ENCODE measurements at places on chromosomes 12 and 14.

GRCh38 chr14:37591941-37592481 is 3.0 kb downstream of the FOXA1 start:
- peaks cover 8% of the 10 kb centered on the region for H3K4me1 ChIP-seq
- peaks cover 73% of the 10 kb centered on the region for H3K27me3 ChIP-seq
- DNase-seq, result no peak
- H3K36me3 ChIP-seq, result peaks cover 4% of the 10 kb centered on the region
- H3K4me3 ChIP-seq, result no peak overlapping the region

GRCh38 chr14:35878272-35879150 is 52.4 kb downstream of the BRMS1L start:
- peak overlapping the region; percentile 21 for H3K27ac ChIP-seq
- H3K4me1 ChIP-seq, result peaks cover 2% of the 10 kb centered on the region
- no peak overlapping the region for H3K4me3 ChIP-seq

- DNase-seq, result no peak
- no peaks in the 10 kb centered on the region for H3K4me1 ChIP-seq
- H3K27me3 ChIP-seq, result no peaks in the 10 kb centered on the region
- H3K27ac ChIP-seq, result no peak overlapping the region
Measured at GRCh38 chr12:117484901-117485300, 123.5 kb upstream of the NOS1 start.

DNA sequence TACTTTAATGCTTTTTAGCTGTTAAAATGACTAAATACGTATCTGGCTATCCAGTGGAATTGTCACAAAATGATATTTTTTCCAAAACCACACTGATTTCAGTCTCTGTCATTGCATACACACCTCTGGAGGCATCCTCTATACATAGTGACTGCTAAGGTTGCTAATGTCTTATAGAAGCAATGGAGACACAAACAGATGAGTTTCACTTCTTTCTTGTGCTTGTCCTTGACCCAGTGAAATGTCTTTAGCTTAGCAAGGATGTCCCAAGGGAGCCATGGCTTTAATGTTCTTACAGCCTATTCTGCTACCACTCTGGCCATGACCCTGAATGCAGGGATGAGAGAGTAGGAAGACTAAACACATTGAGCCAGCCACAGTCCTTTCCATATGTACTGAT is 90.3 kb downstream of the TPH2 start:
- no peak overlapping the region for H3K27ac ChIP-seq
- no peak overlapping the region for H3K4me3 ChIP-seq
- H3K36me3 ChIP-seq, result no peaks in the 10 kb centered on the region
- no peak for DNase-seq
- H3K4me1 ChIP-seq, result no peaks in the 10 kb centered on the region

DNA sequence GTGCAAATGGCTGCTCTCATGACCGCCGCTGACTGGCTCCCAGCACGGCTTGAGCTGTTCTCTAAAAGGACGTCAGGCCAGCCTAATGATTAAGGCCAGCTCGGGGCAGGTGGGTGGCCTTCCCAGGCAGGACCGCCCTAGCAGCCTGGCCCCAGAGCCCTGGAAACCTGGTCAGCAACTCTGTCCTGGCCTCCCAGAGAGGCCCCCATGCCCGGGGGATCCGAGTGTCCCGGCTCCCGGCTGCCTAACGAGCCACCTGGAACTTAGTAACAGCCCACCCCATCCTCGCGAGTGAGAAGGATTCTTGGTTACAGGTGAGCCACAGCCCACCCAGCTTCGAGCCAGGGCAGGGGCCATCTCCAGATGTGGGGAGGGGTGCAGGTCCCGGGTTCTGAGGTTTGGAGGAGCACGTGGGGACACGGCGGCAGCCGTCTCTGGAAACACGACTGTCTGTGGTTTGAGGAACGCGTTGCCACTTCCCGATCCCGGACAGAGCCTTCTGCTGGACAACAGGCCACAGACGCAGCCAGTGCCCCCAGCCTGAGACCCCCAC is 73.8 kb upstream of the FBRSL1 start:
- no peaks in the 10 kb centered on the region for H3K36me3 ChIP-seq
- no peaks in the 10 kb centered on the region for H3K27me3 ChIP-seq
- no peak overlapping the region for H3K4me3 ChIP-seq

GRCh38 chr12:105585107-105585506 is 254.6 kb downstream of the C12orf75 start:
- no peak overlapping the region for H3K27ac ChIP-seq
- H3K4me3 ChIP-seq, result no peak overlapping the region
- no peak for DNase-seq
- no peaks in the 10 kb centered on the region for H3K4me1 ChIP-seq
- H3K36me3 ChIP-seq, result peaks cover 2% of the 10 kb centered on the region

DNA sequence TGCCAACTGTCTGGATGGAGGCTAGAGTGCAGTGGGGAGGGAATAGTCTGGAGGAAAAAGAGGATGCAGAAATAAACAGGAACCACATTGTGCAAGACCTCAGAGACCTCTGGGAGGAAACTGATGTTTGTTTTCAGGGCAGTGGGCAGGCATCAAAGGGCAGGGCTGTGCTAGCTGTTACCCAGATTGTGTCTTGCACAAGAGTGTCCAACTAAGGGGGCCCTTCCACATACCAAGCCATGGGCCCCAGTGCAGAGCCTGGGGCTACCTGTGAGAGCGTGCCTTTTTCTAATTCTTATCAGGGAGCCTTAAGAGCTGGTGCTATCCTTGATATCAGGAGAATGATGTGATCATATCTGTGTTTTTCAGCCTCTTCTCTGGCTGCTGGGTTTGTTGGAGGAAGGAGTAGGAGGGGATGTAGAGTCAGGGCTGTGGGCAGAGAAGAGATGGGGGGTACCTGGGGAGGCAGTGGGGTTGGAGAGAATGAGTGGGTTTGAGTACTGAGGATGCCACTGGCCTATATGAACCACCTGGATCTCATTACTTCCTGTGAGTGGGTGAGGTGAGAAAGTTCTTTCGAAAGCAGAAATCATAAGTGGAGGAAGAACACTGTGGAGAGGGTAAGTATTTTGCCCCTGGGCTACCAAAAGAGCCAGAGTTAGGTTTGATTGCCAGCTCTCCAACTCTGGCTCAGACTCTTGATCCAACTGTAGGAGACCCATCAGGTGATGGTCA is 259.2 kb upstream of the CRY1 start:
- H3K4me1 ChIP-seq, result peaks cover 36% of the 10 kb centered on the region
- no peaks in the 10 kb centered on the region for H3K27me3 ChIP-seq
- H3K4me3 ChIP-seq, result peak overlapping the region; percentile 71
- H3K27ac ChIP-seq, result peak overlapping the region; percentile 34
- peaks cover 3% of the 10 kb centered on the region for H3K36me3 ChIP-seq

GRCh38 chr14:29536886-29537511 is 390.6 kb downstream of the PRKD1 start:
- H3K27ac ChIP-seq, result no peak overlapping the region
- H3K27me3 ChIP-seq, result no peaks in the 10 kb centered on the region
- H3K4me3 ChIP-seq, result no peak overlapping the region
- H3K4me1 ChIP-seq, result no peaks in the 10 kb centered on the region
- DNase-seq, result no peak

GRCh38 chr14:54574528-54574927 is 7.6 kb downstream of the SAMD4A start:
- H3K4me1 ChIP-seq, result peaks cover 6% of the 10 kb centered on the region
- H3K27me3 ChIP-seq, result peaks cover 12% of the 10 kb centered on the region
- no peak overlapping the region for H3K27ac ChIP-seq
- H3K36me3 ChIP-seq, result no peaks in the 10 kb centered on the region
- no peak for DNase-seq
- no peak overlapping the region for H3K4me3 ChIP-seq

- H3K27ac ChIP-seq, result no peak overlapping the region
- H3K27me3 ChIP-seq, result peaks cover 39% of the 10 kb centered on the region
Measured at GRCh38 chr14:94376976-94377865, 11.2 kb downstream of the SERPINA1 start.

- no peak for DNase-seq
- no peaks in the 10 kb centered on the region for H3K4me1 ChIP-seq
- no peaks in the 10 kb centered on the region for H3K36me3 ChIP-seq
Measured at GRCh38 chr12:99769396-99769980, 121.9 kb downstream of the GARIN6 start.

GRCh38 chr12:105485921-105486320 is 155.4 kb downstream of the C12orf75 start:
- H3K27me3 ChIP-seq, result peaks cover 15% of the 10 kb centered on the region
- H3K4me1 ChIP-seq, result no peaks in the 10 kb centered on the region
- no peak overlapping the region for H3K4me3 ChIP-seq

DNA sequence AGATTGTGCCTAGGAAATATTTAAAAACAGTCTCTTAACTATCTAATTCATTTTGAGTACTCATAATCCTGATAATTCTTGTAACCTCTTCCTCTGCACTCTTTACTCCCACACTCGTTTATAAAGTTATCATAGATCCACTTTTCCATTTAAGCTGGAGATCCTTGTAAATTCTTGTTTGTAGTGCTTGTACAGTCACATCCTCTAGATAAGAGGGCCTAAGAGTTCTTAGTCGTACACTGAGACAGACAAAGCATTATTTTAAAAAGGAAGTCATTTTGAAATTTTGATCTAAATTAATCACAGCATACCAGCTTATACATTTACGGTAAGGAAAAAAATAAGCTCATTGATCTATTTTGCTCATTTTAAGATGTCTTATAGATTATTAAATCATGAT is 42.5 kb downstream of the LMO3 start:
- no peak for DNase-seq
- no peaks in the 10 kb centered on the region for H3K4me1 ChIP-seq
- H3K4me3 ChIP-seq, result no peak overlapping the region
- H3K27ac ChIP-seq, result no peak overlapping the region
- H3K36me3 ChIP-seq, result no peaks in the 10 kb centered on the region

- H3K4me1 ChIP-seq, result no peaks in the 10 kb centered on the region
- no peak overlapping the region for H3K4me3 ChIP-seq
- no peak overlapping the region for H3K27ac ChIP-seq
- no peak for DNase-seq
- H3K27me3 ChIP-seq, result no peaks in the 10 kb centered on the region
Measured at GRCh38 chr12:105013892-105014291, 27.8 kb downstream of the NOPCHAP1 start.

GRCh38 chr12:112349431-112349830 is 32.8 kb downstream of the HECTD4 start:
- H3K4me3 ChIP-seq, result no peak overlapping the region
- DNase-seq, result no peak
- no peaks in the 10 kb centered on the region for H3K36me3 ChIP-seq
- H3K27me3 ChIP-seq, result no peaks in the 10 kb centered on the region
- peaks cover 23% of the 10 kb centered on the region for H3K4me1 ChIP-seq

GRCh38 chr12:31991146-31991545 is 31.9 kb downstream of the RESF1 start:
- peak overlapping the region; percentile 44 for H3K27ac ChIP-seq
- no peak overlapping the region for H3K4me3 ChIP-seq
- no peak for DNase-seq
- H3K36me3 ChIP-seq, result peaks cover 9% of the 10 kb centered on the region

GRCh38 chr14:89660166-89660565 is 243.1 kb upstream of the FOXN3 start:
- H3K27me3 ChIP-seq, result no peaks in the 10 kb centered on the region
- H3K4me1 ChIP-seq, result peaks cover 7% of the 10 kb centered on the region
- H3K4me3 ChIP-seq, result no peak overlapping the region
- no peak for DNase-seq
- no peaks in the 10 kb centered on the region for H3K36me3 ChIP-seq

DNA sequence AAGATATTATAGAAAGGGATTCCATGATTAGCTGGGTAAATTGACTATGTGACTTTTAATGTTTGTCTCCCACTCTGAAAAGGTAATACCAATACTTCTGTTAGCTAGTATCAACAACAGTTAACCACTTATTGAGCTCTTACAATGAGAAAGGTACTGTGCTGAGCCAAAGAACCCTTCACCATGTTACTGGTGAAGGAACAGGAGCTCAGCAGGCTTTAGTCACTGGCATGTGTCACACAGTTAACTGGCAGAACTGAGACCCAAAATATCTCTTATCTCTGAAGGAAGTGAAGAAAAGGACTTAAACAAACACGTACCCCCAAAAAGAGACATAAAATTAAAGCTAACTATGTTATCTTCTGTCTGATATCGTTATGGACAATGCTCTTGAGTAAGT is 170.6 kb downstream of the MED13L start:
- H3K27me3 ChIP-seq, result no peaks in the 10 kb centered on the region
- no peaks in the 10 kb centered on the region for H3K36me3 ChIP-seq
- peaks cover 19% of the 10 kb centered on the region for H3K4me1 ChIP-seq
- no peak for DNase-seq
- H3K27ac ChIP-seq, result no peak overlapping the region
- no peak overlapping the region for H3K4me3 ChIP-seq
